MM.1S (cell line): ENCODE measurements at places on chromosomes 3 and 15.

DNA sequence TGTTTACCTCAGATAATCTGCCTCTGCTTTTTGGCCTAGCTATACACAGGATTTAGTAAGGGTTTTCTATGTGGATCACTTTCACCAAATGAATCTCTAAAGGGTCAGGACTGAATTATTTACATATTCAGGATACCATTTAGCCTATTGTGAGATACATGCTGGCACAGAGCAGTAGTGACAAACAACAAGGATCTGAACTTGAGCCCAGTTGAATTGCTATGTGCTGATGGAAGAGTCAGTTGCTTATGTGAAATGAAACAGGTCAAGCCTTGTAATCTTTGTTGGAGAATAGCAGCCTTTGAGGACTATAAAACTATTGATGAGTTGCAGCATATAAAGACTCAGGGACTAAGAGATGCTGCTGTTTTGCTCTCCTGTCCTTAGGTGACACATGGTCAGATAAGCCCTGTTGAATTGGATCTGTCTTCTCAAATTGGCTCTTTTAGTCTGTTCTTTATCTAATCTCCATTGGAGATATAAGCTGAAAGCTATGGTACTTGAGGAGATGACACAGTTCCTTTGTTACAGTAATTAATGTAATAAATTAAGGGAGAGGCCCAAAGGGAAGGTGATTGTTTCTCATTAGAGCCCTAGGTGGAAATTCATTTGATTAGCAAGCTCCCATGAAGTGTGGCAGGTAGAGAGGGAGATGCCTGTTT, 30.4 kb downstream of the ZNF609 start:
- no peak for DNase-seq

- DNase-seq = no peak
Measured at GRCh38 chr15:49644364-49644794, 23.5 kb downstream of the DTWD1 start.

GRCh38 chr15:62742409-62743171, 300.0 kb upstream of the TPM1 start:
- peak; percentile 49 for DNase-seq

- DNase-seq = no peak
Measured at GRCh38 chr3:45259133-45259532, 33.0 kb upstream of the TMEM158 start.

DNA sequence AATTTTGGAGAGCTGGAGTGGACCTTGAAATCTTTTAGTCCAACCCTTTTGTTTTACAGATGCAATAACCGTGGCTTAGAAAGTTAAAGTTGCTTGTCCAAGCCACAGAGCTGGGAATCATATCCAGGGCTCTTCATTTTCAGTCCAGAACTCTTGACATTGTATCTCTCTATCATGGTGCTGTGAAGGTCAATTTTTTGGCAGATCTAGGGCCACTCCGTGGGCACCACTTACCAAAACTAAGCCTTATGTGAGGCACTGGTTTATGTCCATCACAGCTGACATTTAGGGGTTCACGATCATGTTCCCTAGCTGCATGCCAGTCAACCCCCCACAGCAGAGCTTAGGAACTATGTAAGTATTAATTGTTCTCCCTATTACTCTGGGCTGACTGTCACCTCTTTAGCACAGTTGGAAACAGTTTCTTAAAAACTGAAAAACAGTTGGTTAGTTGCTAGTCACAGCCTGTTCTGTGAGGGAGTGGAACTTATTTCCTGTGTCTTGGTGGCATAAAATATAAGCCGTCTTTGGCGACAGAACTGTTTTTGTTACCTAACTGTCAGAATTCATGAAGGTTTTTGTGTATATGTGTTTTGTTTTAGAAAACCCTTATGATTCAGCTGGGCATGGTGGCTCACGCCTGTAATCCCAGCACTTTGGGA, 189.6 kb upstream of the UMPS start:
- DNase-seq = no peak
